Eye (tissue), 1 donor: ENCODE measurements at places on chromosomes 3 and 15.

DNA sequence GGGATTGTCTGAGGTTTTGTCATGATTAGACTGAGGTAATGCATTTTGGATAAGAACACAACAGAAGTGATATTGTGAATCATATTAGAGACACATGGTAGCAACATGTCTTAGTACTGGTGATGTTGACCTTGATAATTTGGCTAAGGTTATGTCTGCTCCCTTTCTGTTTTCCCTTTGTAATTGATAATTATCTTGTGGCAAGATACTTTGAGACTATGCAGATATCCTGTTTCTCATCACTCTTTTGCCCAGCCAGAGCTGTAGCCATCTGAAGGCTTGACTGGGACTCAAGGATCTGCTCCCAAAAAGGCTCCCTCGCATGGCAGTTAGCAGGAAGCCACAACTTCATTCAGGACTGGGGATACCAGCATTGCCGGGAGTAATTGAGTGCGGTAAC lies 35.3 kb upstream of the LARS2 start:
- DNase-seq = no peak

GRCh38 chr15:22988811-22989210 lies 8.6 kb upstream of the CYFIP1 start:
- DNase-seq = no peak

DNA sequence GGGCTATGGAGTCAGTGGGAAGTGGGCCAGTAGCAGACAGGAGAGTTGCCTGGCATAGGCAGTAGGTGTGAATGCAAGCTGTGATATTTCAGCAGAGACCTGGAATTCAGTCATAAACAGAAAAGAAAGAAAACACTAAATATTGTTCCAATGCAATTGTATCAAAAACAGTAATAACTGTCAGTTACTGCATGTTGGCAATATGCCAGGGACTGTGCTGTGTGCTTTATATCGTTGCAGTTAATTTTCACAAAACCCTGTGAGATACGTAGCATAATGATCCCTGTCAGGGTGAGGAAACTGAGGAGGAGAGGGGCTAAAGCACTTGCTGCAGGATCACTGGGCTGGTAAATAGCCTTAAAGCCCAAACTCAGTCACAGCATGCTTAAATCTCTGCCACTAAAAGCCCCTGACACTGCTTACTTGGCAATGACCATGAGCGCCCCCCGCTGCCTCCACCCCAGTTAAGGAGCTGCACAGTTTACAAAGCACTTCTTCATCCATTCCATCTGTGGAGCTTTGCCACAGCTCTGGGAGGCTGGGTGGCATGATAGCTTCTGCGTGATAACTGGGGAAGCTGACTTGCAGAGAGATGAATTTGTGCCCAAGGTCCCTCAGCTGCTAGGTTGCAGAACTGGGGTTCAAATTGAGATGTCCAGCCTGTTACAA lies 3.9 kb downstream of the SLC6A1 start:
- DNase-seq = no peak

DNA sequence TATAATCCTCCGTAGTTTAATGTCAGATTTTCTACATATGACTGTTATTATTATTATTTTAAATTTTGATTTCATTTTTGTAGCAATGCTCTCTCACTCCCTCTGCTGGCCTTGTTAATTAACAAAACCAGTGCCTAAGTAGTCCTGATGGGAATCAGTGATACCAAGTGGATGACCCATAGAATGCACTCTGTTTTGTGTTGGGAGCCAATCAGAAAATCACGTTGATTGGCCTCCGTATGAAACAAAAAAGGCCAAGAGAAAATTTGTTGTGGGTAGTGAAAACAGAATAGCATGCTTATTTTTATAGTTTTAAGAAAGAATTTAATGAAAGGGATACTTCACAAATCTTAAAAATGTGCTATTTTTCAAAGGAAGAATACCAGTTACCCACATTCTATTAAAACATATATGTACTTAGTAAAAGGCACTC lies 34.4 kb upstream of the MEIS2 start:
- peak; percentile 45 for DNase-seq
